ENCODE measurements at places on chromosomes 5 and 9. TPM values are rescaled to one million over a fixed set of nuclear protein-coding genes. Genes with fewer than 3 reads are reported as not detected.

DNA sequence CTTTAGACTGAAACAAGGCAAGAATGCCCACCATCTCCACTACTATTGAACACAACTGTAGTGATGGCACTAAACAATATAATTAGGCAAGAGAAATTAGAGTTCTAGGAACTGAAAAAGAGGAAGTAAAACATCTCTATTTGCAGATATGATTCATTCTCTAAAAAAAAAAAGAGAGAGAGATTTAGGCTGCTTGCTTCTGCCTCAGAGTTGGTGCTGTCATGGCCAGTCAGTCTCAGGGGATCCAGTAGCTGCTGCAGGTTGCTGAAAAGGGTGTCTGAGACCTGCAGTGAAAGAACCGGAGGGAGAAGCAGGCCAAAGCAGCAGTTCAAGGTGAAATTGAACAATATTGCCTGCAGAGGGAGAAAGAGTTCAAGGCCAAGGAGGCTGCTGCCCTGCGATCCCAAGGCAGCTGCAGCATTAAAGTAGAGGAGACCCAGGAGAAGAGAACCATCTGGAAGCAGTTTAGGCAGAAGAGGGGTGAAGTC, 72.5 kb downstream of the AP3B1 start:
- no peak for DNase-seq

DNA sequence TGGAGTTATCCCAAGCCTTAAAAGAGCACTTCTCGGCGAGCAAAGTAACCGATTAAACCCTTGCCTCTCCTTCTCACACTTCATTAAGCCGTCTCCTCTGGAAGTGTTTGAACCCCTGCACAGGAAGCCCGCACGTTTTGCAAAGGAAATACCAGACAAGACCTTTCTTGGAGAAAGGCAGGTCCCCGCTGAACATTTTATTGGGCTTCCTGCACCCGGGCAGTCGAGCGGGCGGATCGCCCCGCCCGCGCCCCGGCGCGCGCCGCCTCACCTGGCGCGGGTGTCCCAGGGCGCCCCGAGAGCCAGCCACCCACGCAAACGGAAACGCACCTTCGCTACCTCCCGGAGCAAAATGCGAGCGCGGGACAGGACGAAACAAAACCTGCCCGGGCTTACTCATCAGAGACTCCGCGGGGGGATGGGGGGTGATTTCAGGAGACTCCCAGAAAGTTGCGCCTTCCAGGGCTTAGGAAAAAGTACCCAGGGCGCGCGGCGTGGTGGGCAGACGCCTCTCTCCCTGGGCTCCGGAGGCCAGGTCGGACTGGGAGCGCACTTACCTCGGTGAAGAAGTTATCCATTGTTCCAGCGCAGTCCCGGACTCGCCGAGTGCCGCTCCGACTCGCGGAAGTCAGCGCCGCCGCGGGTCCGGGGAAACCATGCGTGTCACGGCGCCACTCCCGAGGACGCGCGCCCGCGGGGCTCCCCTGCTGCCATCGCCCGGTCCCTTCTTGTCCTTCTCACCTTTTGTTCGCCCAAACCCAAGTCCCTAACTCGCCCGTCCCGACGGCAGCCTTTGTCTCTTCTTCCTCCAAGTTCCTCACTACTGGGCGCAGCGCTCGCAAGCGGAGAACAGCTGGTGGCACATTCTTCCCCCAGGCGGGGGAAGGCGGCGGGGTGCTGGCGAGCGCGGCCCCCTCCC, 598 bp downstream of the MYO10 start:
- DNase-seq: no peak

DNA sequence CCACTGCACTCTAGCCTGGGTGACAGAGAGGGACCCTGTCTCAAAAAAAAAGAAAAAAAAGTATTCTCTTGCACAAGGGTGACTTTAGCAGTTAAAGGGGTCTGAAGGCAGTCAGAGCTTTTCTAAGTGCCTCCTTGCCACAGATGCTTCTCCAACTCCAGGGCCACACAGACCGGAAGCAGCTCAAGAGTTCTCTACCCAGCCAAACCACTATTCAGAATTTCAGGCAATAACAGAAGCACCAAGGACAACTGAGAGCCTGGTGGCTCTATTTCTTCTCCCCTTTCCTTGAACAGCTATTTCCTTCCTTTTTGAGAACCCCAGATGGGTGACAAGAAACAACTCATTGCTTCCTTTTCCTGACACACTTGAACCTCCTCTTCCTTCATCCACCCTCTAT, 2.2 kb downstream of the FAM219A start:
- no peak for DNase-seq

DNA sequence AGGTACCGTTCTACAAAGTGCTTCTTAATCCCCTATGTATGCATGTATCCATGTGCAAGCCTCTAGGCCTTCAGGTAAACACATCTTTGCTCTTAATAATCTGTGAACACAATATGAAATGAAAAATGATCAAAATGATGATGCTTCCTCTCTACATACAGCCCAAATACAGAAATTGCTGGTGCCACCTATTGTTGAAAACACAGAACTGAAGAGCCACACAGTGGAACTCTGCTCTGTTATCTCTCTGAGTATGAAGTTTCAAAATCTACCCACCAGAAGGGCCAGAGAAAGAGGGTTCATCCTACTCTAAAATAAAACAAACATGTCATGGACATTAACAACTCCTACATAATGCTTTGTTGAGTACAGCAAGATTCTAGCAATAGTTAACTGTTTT, 71.3 kb downstream of the GLIS3 start:
- no peak for DNase-seq

- no peak for DNase-seq
Measured at GRCh38 chr5:82234885-82235284, 43.3 kb downstream of the RPS23 start.

DNA sequence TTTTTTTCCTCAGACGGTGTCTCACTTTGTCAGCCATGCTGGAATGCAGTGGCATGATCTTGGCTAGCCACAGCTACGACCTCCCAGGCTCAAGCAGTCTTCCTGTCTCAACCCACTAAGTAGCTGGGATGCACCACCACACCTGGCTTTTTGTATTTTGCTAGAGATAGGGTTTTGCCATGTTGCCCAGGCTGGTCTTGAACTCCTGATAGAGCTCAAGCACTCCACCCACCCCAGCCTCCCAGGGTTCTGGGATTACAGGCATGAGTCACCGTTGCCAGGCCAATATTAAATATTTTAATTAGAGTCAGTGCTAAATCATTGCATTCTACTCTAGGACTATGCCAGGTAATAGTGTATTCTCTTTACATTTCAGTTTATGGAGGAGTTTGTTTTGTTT, 41.5 kb downstream of the UBE2R2 start:
- no peak for DNase-seq

GRCh38 chr9:124037790-124038189, 26.2 kb downstream of the LHX2 start:
- no peak for DNase-seq

GRCh38 chr9:74497748-74498620, 849 bp downstream of the RORB start:
- no peak for DNase-seq

- DNase-seq: no peak
Measured at GRCh38 chr5:106306313-106307028, 1364.3 kb downstream of the EFNA5 start.

GRCh38 chr9:136080716-136081112, 14.4 kb downstream of the NACC2 start:
- no peak for DNase-seq

- no peak for DNase-seq
Measured at GRCh38 chr5:84724683-84725082, 340.0 kb upstream of the EDIL3 start.

- no peak for DNase-seq
Measured at GRCh38 chr5:9401786-9402472, 143.9 kb downstream of the SEMA5A start.

- no peak for DNase-seq
Measured at GRCh38 chr9:113587471-113588031, 124.0 kb downstream of the RGS3 start.

- DNase-seq: no peak
Measured at GRCh38 chr5:159420940-159421339, 90.7 kb upstream of the IL12B start.

DNA sequence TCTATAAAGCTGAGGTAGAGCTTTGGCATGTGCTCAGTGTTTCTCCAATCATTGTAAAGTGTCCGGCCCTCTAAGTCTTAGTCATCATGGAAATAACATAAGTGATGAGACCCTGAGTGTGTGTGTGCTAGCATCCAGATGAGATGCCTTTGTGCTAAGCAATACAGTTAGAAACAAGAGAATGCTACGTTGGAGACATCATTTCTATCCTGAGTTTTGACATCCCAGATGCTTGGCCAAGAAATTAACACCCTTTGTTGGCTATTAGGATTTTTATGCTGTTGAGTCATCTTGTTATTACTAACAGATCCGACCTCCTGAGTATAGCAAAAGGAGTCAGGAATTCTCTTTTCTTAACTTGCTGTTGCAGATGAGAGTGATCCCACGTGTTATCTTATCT, 508.0 kb downstream of the GADD45G start:
- no peak for DNase-seq

GRCh38 chr5:73654819-73655318, 28.9 kb downstream of the ARHGEF28 start:
- no peak for DNase-seq

STKLD1 gene
- 1.0 TPM for total RNA-seq

AQP3 gene
- total RNA-seq: 4.5 TPM

TMEM252 gene
- total RNA-seq: not detected

PLPP1 gene
- 223 TPM for total RNA-seq

FEM1C gene
- 71.0 TPM for total RNA-seq

TAF1L gene
- not detected for total RNA-seq

Measured in esophagus muscularis mucosa (tissue), 4 donors.